ENCODE measurements at places on chromosomes 5 and 9. TPM values are rescaled to one million over a fixed set of nuclear protein-coding genes. Genes with fewer than 3 reads are reported as not detected.

Gene GPR150
- 2.0 TPM for total RNA-seq

Gene REXO4
- total RNA-seq = 30.4 TPM

Gene OR1J2
- total RNA-seq = not detected

Gene SLC6A7
- not detected for total RNA-seq

Gene PKD2L2
- total RNA-seq = not detected

Gene FOXD4
- total RNA-seq = 1.1 TPM

Gene ACTBL2
- total RNA-seq = not detected

Measured in upper lobe of left lung (tissue), 6 donors.